ENCODE measurements at places on chromosomes 3 and 15.
A peak's percentile ranks its signal among the peaks of the same experiment; 100 is the strongest.

DNA sequence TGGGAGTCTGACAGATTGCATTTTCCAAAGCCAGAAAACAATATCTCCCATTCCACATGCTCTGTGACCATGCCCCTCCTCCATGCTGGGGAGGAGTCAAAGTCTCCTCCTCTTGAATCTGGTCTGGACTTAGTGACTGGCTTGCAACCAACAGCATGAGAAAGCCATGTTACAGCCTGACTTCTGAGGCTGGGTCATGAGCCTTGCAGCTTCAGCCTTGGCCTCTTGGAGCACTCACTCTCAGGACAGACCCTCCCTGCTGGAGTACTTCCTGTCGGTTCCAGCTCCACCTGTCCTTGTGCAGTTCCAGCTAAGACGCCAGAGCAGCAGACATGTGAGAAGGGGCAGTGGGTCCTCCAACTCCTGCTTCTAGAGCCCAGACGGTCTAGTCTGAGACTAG, 49.7 kb upstream of the RBSN start:
- DNase-seq: no peak

GRCh38 chr3:43632269-43632733, 10.5 kb upstream of the ANO10 start:
- no peak for DNase-seq

DNA sequence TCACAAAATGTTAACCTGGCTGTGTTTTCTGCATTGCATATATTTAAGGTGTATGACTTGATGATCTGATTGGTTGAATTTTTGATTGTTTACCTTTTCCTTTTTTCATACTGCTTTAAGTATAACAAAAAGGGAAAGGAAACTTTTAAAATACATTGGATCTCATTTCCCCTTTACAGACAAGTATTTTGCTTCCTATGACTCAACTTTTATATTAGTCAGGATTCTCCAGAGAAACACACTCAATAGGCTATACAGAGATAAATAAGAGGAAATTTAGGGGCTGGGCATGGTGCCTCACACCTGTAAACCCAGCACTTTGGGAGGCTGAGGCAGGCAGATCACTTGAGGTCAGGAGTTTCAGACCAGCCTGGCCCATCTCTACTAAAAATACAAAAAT, 205.8 kb downstream of the TJP1 start:
- no peak for DNase-seq

DNA sequence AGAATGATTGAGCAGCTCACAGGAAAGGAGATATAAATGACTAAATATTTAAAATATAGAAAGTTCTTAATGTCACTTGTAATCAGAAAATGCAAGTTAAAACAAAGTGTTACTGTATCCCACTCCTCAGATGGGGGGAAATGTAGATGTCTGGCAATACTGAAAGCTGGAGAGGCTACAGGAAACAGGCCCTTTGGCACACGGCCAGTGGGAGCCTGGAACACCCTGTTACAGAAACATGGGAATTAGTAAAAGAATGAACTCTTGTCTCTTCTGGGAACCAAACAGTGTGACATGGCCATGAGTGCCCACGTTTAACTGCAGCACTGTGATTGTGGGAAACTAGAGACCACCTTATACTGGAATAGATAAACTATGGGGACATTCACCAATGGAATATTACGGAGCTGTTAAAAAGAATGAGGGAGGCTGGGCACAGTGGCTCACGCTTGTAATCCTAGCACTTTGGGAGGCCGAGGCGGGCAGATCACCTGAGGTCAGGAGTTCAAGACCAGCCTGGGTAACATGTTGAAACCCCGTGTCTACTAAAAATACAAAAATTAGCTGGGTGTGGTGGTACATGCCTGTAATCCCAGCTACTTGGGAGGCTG, 50.2 kb downstream of the CDCP1 start:
- no peak for DNase-seq

DNA sequence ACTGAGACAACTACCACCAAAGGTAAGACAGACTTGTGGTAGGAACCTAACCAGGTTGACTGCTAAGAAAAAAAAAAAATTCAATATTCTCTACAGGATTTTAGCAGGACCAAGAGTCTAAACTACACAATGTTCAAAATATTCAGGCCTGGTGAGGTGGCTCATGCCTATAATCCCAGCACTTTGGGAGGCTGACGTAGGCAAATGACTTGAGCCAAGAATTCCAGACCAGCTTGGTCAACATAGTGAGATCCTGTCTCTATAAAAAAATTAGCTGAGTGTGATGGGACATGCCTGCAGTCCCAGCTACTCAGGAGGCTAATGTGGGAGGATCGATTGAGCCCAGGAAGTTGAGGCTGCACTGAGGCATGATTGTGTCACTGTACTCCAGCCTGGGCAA, 341.6 kb upstream of the WNT5A start:
- DNase-seq: no peak

- no peak for DNase-seq
These were observed 26.6 kb downstream of the GP9 start for GRCh38 chr3:129087138-129087702.

DNA sequence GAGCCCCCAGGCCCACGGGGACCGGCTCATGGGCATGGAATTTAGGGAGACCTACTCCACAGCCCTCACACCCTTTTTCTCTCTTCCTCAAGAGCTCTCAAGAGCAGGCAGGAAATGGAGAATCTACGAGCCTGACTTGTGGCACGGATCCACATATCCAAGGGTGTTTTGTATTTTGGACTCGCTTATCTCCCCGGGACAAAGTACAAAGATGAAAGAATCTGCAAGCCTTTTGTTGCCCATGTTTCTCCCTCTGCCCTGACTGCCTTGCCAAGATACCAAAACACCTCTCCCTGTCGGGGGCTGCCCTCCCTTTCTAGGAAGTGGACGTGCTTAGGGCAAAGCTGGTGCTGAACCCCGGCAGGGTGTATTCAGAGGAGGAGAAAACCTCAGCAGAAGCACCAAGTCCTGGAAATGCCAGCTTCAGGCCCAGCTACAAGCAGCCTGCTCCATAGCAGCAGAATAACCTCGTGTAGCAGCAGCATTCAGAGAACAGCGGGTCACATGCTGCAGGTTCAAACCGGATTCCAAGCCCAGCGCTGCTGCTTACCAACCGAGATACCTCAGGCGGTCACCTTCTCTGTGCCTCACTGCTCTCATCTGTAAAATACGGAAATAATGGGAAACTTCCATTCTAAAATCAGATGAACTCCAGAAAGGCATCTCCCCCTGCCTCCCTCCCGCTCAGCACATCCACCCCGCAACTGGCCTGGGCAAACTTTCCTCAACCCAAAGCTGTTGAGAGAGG, 35.2 kb downstream of the DNASE1L3 start:
- DNase-seq: no peak

DNA sequence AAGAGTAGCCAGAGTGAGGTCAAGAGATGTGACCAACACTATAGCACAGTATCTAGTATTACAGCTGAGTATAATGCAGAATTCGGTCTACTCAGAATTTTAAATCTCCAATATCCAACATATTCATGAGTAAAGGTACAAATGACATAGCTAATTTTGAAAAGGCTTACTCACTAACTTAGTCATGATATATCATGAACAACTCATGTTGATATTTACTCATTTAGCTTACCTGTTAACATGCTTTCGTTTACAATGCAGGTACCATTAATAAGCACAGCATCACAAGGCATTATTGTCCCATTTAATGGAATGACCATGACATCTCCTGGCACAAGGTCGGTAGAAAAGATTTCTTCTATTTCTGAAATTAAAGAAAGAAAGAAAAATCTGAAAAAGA, 36.9 kb downstream of the ATP13A3 start:
- no peak for DNase-seq

GRCh38 chr3:132004571-132004970, 30.2 kb downstream of the CPNE4 start:
- no peak for DNase-seq

DNA sequence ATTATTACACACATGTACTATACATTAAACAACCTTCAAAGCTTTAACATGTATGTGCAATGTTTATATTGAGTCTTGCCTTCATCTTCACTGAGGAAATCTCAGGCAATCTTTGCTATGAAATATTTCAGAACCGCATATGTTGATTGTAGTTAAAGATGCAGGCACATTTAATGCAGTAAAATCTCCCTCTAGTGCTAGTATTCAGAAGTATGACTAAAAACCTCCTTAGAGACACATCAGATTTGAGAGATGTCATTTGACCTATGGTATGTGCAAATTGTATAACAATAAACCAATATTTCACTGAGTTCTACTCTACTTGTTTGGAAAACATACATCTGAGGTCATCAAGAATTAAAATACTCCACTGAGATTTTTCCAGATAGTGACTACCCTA, 123.8 kb upstream of the C15orf61 start:
- no peak for DNase-seq

- no peak for DNase-seq
These were observed 111.0 kb downstream of the NSUN3 start for GRCh38 chr3:94173673-94174434.

GRCh38 chr3:13266005-13266404, 154.1 kb downstream of the NUP210 start:
- no peak for DNase-seq

DNA sequence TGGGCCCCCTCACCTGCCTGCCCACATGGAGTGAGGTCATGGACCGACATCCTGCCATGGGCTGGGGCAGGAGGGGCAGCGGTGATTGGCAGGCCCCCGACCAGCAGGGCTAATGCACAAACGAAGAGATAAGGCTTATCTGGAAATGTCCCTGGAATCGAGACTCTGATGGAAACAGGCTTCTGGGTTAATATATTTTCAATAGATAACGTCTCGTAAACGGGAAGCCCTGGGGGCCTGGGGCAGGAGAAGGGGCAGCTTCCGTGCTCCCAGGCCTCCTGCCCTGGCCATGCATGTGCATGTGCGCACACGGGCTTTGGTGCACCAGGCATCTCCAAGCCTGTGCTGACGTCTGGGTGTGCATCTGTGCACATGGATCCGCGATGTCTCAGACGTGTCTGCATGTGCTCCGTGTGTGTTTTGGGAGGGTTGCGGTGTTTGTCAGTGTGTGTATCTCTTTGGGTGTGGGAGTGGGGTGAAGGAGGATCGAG, 55.1 kb downstream of the DNAJB8 start:
- no peak for DNase-seq

DNA sequence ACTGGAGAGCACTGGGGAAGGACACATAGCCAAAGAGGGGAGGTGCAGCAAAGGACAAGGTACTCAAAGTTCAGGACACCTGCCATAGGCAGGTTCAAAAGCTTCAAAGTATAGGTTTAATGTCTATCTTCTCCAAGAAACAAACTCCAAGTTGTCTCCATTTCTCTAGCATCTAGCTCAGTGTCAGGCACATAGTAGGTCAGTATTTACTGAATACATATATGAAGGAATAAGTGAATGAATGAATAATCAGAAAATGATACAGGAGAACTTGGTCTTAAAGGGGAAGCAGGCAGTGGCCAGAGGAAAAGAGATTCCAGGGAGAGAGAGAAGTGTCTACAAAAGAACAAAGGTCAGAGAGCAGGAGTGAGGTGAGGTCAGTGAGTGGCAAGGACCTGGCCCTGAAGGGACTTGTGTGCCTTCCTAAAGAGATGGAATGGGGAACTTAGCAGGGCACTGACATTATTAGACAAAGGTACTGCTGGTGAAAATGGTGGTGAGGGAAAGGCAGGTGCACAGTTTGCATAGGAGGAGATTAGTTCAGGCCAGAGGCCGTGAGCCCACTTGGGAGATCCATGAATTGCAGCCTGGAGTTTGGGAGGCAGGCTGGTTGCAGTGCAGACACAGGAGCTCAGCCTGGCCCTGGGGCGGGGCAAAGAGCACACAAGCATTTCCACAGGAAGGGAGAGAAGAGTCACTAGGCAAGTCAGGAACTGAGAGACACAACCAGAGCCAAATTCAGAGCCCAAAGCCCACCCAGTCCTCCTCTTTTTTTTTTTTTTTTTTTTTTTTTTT, 21.4 kb downstream of the TBC1D2B start:
- no peak for DNase-seq

GRCh38 chr15:48564690-48565089, 80.8 kb downstream of the FBN1 start:
- no peak for DNase-seq

- DNase-seq: no peak
These were observed 20.0 kb downstream of the BCL6 start for GRCh38 chr3:187725224-187725623.

- DNase-seq: no peak
These were observed at the start of gene SEMA5B for GRCh38 chr3:123027292-123028232. SEMA5B (minus strand) TSS chr3:123027763; CDS start chr3:122961263, 66,500 bp downstream.

DNA sequence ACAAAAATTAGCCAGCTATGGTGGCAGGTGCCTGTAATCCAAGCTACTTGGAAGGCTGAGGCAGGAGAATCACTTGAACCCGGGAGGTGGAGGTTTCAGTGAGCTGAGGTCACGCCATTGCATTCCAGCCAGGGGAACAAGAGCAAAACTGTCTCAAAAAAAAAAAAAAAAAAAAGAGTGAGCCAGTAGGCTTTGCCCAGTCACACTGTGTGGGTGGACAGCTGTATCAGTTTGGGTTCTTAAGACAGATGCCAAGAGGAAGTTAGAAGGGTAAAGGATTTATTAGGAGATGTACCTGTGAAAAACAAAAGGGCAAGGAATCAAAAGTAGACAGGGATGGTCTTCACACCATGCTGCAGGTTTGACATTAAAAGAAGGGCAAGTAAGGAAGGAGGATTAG, 86.1 kb upstream of the CGNL1 start:
- no peak for DNase-seq

GRCh38 chr3:107781253-107781652, 258.5 kb downstream of the BBX start:
- no peak for DNase-seq

DNA sequence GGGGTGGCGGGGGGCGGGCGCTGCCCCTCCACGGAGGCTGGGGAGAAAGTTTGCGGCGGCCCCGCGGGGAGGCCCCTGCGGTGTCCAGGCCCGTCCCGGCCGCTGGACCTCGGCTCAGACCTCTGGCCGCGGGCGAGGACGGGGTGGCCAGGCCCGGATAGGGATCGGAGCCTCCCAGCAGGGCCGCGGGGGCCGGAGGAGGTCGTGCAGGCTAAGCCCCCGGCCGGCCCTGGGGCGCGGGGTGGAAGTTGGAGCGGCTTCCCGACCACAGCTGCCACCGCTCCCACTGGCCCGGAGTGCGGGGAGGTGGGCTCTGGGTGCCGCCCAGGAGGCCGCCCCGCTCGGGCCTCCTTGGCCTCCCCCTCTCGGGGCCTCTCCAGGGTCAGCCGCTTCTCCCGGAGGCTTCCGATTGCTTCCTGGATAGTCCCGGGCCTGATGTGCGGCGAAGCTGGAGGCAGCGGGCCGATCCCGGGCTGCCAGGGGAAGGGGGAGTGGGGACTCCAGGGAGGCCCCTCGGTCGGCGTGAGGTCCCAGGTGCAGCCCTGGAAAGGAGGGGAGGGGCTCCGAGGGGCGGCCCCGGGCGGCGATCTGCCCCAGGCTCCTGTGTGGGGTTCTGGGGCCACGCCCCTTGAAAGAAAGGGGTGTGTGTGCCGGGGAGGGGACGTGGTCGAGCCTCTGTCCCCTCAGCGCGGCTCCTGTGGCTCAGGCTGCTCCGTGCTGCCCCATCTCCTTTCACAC, 907 bp downstream of the PLXNA1 start:
- DNase-seq: peak; percentile 29

DNA sequence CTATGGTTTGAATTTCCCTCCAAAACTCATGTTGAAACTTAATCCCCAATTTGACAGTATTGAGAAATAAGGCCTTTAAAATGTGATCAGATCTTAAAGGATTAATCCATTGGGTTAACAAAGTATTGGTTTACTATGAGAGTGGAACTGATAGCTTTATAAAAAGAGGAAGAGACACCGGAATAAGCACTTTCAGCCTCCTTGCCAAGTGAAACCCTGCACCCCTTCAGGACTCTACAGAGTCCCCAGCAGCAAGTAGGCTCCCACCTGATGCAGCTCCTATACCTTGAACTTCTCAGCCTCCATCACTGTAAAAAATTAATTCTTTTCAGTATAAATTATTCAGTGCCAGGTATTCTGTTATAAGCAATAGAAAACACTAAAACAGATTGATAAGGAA, 348.3 kb downstream of the CGGBP1 start:
- no peak for DNase-seq

All from effector CD4-positive, alpha-beta T cell (primary cell).